ENCODE measurements at places on chromosomes 12 and 14.

- DNase-seq: no peak
These were observed 132.6 kb downstream of the BMP4 start for GRCh38 chr14:53824061-53824460.

DNA sequence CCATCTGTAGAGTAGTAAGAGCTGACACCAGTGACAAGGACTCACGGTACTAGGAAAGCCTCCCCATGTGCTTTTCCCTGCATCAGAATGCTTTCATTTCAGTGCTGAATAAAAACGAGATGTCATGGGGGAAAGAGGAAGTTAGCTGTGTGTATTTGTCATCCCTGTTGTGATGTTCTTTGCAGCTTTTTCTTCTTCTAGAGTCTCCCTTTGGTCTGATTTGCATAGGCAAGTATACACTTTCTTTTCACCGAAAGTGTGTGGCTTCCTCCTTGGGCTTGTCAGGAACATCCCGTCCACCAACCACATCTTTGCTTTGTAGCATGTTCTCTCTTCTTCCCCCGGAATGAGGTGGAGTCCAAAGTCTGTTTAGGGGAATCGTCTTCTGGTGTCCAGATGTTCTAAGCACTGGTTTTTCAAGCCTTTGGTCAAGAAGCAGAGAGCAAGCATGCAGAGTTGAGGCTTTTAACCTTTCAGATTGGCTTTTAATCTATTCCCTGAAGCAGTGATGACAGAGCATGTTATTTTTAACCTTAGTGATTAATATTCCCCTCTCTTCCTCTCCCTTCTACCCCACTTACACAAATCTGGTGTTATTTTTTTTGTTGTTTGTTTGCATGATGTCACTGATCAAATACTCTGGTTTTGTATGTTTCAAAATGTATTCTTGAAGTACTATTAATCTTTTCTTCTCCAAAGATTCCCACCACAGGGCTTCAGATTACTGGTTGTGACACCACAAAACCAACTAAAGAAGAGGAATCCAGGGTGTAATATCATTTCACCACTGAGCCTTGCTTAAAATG is 163.4 kb downstream of the SAMD4A start:
- DNase-seq: peak; percentile 32

- no peak for DNase-seq
These were observed 82.8 kb downstream of the TNFAIP2 start for GRCh38 chr14:103206023-103206481.

DNA sequence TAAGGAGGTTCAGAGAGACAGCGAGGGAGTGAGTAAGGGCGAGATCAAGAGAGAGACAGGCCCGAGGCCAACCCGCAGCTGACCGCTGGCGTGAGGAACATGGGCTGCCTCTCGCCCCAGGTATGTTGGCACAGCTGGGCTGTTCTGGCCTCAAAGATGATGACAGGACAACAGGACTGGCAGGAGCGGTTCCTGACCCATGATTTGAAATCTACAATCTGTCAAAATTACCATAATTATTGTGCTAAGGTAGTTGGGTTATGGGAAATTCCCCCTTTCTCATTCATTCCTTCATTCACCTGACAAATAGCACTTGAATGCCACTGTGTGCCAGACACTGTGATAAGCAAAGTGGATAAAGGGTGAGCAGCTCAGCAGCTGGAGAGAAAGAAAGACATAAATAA is 5.1 kb upstream of the ENDOU start:
- DNase-seq: no peak

DNA sequence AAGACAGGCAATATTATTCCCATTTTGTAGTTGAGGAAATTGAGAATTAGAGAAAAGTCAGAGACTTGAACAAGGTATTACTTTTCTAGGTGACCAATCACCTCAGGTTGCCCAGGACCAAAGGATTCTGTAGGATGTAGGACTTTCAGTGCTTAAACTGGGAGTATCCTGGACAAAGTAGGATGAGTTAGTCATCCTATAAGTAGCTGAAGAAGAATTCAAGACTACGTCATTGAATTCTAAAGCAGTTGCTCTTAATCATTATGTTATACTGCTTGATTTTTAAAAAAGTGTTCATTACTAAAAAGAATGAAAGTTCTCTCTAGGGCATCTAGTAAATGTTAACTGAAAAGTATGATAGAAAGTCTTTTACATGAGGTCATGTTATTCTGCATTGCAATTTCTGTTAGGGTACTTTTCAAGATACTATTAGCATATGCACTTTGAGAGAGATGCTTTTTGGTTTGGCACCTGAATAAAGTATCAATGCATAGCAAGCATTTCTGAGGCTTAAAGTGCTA is 101.7 kb downstream of the RTN1 start:
- no peak for DNase-seq

DNA sequence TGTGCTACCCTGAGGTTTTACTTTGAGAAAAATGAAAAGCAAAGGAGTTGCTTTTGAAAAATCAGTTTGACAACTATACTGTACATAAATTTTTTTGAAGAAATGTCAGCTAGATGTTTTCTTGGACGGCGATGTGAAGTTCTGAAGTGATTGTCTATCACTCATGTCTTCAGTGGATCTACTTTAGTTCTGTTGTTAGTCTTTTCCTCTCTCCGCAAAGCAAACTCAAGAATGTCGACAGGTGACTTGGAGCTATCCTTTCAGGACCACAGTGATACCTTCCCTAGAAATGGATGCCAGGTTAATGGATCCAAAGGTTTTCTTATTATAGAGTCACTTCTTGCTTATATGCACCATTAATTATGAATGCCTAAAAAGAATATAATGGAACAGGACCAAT is 1.2 kb downstream of the PTPRO start:
- no peak for DNase-seq

DNA sequence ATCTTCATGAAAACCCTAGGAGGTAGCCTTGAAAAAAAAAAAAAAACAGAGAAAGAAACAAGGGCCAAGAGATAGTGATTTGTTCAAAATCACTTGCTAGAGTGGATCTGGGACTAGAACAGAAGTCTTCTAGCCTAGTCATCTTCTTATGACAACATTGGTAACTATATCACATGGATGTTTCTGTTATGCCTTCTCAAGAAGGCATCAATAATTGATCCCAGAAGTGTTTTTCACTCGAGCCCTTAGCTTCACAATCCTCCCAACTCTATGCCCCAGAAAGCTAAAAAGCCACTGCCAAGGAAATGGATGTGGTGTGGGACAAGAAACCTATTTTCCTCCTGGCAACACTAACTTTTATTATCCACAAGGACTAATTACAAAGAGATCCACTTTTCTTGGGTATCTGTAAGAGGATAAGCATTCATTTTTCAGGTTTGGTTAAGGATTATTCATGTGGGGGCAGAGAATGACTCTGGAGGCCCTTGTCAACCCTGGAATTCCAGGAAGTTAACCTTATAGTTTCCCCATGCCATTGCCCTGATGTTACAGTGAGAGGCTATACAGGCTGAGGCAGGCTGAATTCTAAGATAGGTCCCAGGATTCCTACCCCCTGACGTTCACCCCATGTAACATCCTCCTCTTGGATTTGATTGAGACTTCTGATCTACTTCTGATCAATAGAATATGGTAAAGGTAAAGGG is 67.7 kb upstream of the CPM start:
- DNase-seq: no peak

DNA sequence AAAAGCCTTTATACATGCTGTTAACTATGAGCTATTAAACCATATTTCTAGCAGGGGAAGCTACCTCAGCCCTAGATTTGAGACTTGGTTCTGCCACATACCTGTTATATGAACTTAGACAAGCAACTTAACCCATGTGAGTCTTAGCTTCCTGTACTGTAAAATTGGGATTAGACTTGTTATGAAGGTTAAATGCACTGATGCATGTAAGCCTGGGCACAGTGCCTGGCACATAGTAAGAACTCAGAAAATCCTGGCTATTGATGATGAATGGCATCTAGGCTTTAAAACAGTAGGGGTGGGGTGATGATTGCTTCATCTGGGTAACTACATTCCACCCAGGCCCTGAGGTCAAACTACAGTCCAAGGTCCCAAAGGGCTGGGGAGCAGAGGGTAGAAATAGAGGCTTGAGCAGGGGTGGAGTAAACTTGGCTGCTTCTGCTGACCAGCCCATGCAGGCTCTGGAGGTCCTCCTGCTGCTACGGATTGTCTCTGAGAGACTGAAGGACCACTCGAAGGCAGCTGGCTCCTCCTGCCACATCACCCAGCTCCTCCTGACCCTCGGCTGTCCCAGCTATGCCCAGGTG is 11.3 kb downstream of the ESPL1 start:
- no peak for DNase-seq

DNA sequence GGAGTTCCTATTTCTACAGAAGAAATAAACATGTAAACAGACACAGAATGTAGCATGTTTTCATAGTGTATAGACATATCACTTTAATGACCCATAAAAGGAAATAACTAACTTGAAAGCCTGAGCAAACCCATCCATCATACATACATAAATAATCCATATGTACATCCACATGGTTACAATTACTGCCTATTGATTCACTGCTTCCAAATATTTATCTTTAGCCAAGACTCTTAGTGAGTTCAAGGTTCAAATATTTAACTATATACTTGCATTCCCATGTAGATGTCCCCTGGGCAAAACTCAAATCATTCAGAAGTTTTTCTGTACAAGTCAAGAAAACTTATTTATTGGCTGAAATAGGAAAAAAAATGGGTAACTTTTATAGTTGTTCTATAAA is 95.4 kb downstream of the CCER1 start:
- no peak for DNase-seq

GRCh38 chr12:68159681-68160304 is at the start of gene IFNG:
TSS of gene IFNG (minus strand) at chr12:68159740. CDS start at chr12:68159615, 125 bp downstream.
- DNase-seq: no peak

GRCh38 chr14:91599994-91600393 is 89.9 kb upstream of the PPP4R3A start:
- DNase-seq: no peak

DNA sequence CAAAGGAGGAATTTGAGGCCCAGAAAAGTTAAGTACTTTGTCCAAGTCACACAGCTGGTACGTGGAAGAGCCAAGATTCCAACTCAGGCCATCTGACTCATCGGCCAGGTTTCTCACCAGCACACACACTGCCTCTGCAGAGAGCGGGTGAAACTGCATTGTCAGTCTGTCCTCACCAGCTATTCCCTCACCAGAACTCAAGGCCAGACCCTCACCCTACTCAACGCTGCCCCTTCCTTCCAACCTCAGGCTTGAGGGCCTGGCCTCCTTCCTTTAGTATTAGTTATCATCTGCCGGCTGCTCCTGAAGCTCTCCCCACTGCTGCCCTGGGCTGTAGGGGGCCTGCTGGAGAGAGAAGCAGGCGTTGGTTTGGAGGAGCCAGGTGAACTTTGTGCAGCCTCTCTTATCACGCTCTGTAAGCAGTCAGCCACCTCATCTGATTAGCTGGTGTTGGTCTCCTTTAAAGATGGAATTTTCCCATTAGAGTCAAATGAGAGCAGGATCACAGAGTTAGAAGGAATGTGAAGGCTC is 16.6 kb upstream of the PLEK2 start:
- no peak for DNase-seq

DNA sequence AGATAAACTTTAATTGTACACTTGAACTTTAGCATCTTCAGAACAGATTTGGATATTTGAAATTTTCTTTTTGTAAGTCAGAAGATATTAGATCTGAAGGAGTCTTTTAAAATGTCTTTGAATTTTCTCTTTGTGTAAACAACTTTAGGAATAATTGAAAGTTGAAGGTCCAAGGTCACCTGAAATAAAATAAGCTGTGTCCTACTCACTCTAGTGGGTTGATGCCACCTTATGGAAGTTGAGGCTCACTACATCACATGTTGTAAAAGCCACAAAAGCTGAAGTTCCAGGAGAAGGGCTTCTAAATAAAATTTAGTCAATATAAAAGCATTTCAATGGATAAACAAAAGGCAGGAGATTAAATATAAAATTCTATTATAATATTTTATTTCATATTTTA is 122.0 kb upstream of the ATXN7L3B start:
- no peak for DNase-seq

DNA sequence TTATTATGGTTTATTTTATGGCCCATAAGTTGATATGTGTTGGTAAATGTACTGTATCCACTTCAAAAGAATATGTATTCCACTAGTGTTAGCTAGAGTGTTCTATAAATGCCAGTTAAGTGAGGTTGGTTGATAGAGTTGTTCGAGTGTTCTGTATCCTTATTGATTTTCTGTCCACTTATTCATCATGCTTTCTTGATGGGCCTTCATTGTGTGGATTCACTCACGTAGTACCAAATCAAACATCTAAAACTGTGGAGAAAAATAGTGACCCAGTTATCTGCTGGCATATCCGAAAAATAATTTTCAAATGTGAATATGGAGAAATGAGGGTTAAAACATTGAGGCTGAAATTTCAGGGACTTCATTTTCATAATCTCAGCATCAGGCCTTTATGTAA is 230.4 kb downstream of the TRHDE start:
- DNase-seq: no peak

DNA sequence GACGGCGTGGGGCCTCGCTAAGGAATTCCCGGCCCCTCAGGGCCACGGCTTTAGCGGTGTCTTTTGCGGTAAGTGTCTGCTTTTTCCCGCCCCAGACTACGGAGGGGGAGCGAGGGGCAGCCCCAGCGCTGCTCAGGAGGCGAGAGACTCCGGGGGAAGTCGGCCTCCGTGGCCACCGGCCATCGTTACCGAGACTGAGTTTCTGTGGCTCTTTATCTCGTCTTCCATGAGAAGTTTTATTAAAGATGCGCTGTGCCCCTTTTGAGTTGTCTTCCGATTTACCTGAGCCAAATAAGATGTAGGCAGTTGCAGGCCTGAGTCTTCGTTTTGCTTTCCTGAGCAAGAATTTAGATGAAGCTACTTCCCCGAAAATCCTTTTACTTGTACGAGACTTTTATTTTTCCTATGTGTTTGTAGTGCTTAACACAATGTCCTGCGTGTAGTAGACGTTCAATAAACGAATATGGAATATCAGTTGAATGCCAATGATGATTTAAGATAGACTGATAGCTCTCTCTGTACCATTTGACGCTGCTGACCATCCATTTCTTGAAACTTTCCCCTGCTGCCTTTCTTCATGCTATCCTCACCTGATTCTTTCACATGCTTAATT is 462 bp downstream of the SRP54 start:
- DNase-seq: no peak

DNA sequence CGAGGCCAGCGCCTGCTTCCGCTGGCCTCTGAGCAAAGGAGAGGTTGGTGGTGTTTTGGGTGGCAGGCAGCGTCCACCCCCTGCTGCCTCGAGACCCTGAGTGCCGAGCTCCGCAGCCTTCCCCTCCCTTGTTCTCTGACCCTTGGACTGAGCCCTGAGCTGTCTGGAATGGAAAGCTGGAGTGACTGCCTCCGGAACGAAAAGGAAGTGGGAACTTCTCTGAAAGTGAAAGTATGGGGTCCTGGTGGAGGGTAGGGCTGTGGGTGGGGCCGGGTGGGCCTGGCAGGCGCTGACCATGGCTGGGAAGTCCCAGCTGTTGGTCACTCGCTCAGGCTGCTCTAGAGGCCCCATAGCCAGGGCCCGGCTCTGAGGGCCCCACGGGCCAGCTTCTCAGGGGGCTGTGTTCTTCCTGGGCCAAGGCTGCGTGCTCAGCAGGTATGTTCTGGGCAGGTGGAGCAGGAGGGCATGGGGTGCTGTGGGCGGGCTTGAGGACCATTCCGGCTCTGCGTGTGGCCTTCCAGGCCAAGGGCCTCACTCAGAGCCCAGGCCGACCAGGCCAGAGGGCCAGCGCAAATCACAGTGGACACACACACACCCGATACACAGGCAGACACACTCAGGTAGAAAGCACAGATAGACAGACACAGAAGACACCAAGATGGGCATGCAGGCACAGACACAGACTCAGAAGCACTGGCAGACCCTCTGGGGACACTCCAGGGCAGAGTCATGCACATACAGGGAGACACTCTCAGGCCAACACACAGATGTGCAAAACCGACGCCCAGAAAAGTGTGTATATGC is at the start of gene EXOC3L4:
TSS of gene EXOC3L4 (plus strand) at position 320 of the 804 bp plus-strand sequence. CDS start 5,495 bp downstream, outside the sequence.
- DNase-seq: no peak

GRCh38 chr14:76918256-76918781 is 92.1 kb downstream of the LRRC74A start:
- DNase-seq: no peak

GRCh38 chr14:71551291-71551950 is 380.8 kb upstream of the RGS6 start:
- no peak for DNase-seq
